Gastroesophageal sphincter (tissue), 4 donors: ENCODE measurements at places on chromosomes 2 and 18.

DNA sequence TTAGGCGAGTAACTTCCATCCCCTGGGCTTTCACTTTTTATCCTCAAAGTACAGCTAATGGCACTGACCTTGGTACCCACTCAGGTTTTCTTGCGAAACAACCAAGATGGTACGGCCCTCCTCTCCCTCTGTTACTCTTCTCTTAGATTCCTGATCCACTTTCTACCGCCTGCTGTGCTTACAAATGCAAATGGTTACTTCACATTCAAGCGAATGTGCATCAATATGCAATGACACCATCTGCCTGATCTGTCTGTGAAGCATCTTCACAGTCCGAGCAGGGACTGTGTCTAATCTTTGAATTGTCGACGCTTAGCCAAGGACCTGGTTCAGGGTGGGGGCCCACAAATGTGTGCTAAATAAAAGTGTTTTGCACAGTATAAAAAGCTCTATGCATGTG, 112.2 kb downstream of the TRIB2 start:
- no peaks in the 10 kb centered on the region for H3K4me1 ChIP-seq
- no peak for ATAC-seq
- no peak overlapping the region for H3K27ac ChIP-seq
- no peaks in the 10 kb centered on the region for H3K27me3 ChIP-seq

- peak; percentile 81 for ATAC-seq
- H3K36me3 ChIP-seq = no peaks in the 10 kb centered on the region
- H3K4me1 ChIP-seq = peaks cover 17% of the 10 kb centered on the region
- no peaks in the 10 kb centered on the region for H3K27me3 ChIP-seq
These were observed 16.2 kb downstream of the SETBP1 start for GRCh38 chr18:44696892-44697291.

DNA sequence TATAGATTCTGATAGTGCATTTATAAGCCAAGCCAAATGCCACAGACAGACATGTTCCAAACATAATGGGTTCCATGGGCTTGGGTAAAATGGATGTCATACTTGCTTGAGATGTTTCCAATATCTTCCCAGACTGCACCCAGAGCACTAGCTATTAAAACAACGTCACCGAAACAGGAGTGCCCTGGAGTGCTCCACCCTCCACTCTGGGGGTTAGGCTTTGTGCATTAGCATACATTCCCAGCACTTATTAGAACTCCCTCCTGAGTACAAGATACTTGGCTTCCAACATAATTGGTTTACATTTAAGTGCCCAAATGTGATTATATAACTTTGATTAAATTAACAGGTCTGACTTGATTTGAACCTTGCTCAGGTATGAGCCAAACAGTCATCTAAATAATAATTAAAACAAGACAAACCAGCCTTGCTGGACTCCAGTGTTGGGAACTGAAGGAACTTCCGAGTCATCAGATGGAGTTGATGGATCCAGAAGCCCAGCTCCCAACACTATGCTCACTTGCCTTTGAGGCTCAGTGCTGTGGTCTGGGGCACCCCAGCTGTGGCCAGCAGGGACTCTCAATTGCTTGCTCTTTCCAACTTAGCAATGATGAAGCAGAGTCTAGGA, 60.5 kb upstream of the LGALSL start:
- no peak for ATAC-seq
- H3K27ac ChIP-seq = no peak overlapping the region
- H3K27me3 ChIP-seq = no peaks in the 10 kb centered on the region
- H3K4me3 ChIP-seq = no peak overlapping the region
- H3K36me3 ChIP-seq = no peaks in the 10 kb centered on the region

- ATAC-seq = no peak
- H3K27me3 ChIP-seq = no peaks in the 10 kb centered on the region
- no peak overlapping the region for H3K4me3 ChIP-seq
- H3K27ac ChIP-seq = no peak overlapping the region
- H3K36me3 ChIP-seq = no peaks in the 10 kb centered on the region
These were observed 250.2 kb upstream of the RAB12 start for GRCh38 chr18:8359076-8359475.

GRCh38 chr2:75600461-75601011, 39.8 kb upstream of the EVA1A start:
- H3K4me1 ChIP-seq = no peaks in the 10 kb centered on the region
- peaks cover 13% of the 10 kb centered on the region for H3K27me3 ChIP-seq
- ATAC-seq = no peak
- H3K27ac ChIP-seq = no peak overlapping the region
- no peaks in the 10 kb centered on the region for H3K36me3 ChIP-seq

DNA sequence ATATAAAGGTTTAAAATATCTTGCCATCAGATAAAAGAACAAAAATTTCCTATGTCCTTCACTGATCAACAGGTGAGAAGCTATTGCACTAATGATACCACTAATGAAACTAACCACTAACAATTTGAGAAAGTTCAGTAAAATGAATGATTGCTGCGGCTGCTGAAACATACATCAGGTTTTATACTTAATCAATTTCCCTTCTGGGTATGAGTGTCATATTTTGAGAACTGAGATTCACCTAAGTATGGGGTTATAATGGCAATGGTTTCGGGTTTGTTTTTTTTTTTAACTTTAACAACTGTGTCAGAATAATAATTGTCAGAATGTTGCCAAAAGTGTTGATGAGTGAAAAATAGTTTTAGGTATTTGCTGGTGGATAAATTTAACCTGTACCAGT, 151.3 kb upstream of the SLC39A10 start:
- H3K4me3 ChIP-seq = no peak overlapping the region
- ATAC-seq = no peak
- H3K27ac ChIP-seq = no peak overlapping the region
- H3K27me3 ChIP-seq = no peaks in the 10 kb centered on the region
- H3K4me1 ChIP-seq = no peaks in the 10 kb centered on the region
- no peaks in the 10 kb centered on the region for H3K36me3 ChIP-seq

- ATAC-seq = no peak
- H3K4me3 ChIP-seq = no peak overlapping the region
- H3K4me1 ChIP-seq = peaks cover 15% of the 10 kb centered on the region
- no peaks in the 10 kb centered on the region for H3K36me3 ChIP-seq
- H3K27me3 ChIP-seq = peaks cover 2% of the 10 kb centered on the region
- no peak overlapping the region for H3K27ac ChIP-seq
These were observed 15.5 kb downstream of the TMEM177 start for GRCh38 chr2:119694470-119694844.
